ENCODE measurements at places on chromosomes 3 and 15. TPM values are rescaled to one million over a fixed set of nuclear protein-coding genes. Genes with fewer than 3 reads are reported as not detected.

The CLN6 gene
- 68.7 TPM for total RNA-seq

The RASGRF1 gene
- total RNA-seq = 0.59 TPM

The TP63 gene
- total RNA-seq = 0.51 TPM

The TIMP4 gene
- total RNA-seq = not detected

The CGNL1 gene
- 3.5 TPM for total RNA-seq

The KCNMB2 gene
- total RNA-seq = not detected

The HDAC11 gene
- total RNA-seq = 10.6 TPM

The APH1B gene
- 14.0 TPM for total RNA-seq

The PPP1R14D gene
- total RNA-seq = 0.64 TPM

The CADM2 gene
- total RNA-seq = 0.64 TPM

The STRC gene
- total RNA-seq = not detected

The WNT5A gene
- 0.54 TPM for total RNA-seq

All from Panc1 (cell line).